ENCODE measurements at places on chromosomes 12 and 14.

DNA sequence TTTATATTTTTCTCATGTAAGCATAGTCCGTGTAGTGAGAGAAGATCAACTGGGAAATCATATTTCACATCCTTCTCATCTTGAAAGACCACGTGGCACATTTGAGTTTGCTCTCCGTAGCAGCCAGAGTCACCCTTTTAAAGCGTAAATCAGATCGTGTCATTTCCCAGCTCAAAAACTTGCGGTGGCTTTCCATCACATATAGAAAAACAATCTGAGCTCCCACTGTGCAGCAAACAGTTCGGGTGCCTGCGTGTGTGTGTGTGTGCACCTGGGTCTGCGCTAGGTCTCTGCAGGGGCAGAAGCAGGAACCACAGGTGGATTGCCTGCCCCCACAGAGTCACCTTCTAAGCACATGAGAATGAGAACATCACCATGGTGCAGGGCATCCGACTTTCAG, 338.2 kb downstream of the TRHDE start:
- no peak for DNase-seq

- DNase-seq = no peak
These were observed 51.2 kb upstream of the CERS5 start for GRCh38 chr12:50218386-50218785.

DNA sequence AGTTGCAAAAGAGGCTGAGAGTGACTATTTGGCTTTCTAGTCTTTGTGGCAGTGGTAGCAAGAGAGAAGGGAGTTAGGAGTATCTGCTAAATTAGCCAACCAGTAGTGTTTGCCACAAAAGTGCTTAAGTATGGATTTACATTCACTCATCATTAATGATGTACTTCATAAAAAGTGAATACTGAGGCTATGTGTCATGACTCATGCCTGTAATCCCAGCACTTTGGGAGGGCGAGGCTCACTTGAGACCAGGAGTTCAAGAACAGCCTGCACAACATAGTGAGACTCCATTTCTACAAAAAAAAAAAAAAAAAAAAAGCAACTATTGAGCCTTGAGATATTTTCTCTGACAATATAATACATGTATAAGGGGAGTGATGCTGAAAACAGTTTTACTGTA, 36.8 kb downstream of the CCDC177 start:
- no peak for DNase-seq

- DNase-seq = no peak
These were observed 11.7 kb downstream of the CCDC88C start for GRCh38 chr14:91405724-91406435.

- DNase-seq = no peak
These were observed 224.5 kb upstream of the PELI2 start for GRCh38 chr14:55893705-55894104.

GRCh38 chr12:132881818-132882217, 5.6 kb downstream of the CHFR start:
- no peak for DNase-seq

- no peak for DNase-seq
These were observed 25.2 kb downstream of the LTBP2 start for GRCh38 chr14:74586681-74587362.

GRCh38 chr14:22850944-22851764, 14.8 kb downstream of the MMP14 start:
- DNase-seq = no peak

DNA sequence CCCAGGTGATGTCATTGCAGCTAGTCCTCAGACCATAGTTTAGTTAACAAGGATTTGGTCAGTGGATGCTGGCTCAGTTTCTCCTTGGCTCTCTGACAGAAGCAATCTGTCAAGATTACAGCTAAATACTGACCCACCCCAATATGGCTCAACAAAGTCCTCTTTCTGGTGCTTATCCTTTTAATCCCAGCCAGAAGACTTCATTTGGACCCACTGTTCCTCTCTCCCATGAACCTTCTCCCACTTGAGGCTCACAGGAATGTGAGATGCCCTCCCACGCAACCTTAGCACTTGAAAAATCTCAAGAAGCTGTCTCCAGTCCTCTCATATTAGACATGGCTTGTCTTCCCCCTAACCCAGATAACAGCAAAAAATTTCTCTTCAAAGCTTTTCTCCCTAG, 47.7 kb downstream of the C12orf50 start:
- DNase-seq = no peak

DNA sequence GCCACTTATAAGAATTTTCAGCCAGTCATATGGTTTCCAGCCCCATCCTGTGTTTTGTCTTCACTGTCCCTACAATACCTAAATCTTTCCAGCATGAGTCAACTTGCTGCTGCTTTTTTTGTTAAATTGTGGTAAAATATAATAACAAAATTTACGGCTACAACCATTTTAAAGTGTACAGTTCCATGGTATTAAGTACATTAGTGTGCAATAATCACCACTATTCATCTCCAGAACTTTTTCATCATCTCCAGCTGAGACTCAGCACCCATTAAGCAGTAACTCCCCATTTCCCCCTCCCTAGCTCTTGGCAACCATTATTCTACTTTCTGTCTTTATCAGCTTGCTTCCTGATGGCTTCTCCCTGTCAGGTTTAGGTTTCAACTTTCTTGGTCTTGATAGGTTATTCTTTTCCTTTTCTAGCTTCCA, 39.1 kb downstream of the FRS2 start:
- no peak for DNase-seq

GRCh38 chr14:101125719-101126651, 222.5 kb upstream of the RTL1 start:
- DNase-seq = no peak

Measured in CD4-positive, alpha-beta memory T cell (primary cell).